ENCODE measurements at places on chromosomes 7 and 10. TPM values are rescaled to one million over a fixed set of nuclear protein-coding genes. Genes with fewer than 3 reads are reported as not detected.

DNA sequence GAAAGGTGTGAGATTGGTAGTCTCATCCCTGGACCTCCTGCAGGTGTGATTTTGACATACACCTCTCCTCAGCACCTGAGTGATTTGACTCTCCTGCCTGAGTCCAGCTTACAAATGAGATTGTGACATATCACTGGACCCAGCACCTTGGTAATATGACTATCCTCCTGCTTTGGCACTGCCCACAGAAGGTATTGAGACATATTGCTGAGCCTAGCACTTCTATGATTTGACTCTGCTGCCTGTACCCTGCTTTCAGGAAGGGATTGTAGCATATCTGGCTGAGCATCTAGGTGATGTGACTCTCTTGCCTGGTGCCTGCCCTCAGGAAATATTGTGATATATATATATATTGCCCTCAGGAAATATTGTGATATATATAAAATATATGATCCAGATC is 43.5 kb upstream of the ZNF680 start:
- no peak for DNase-seq

GRCh38 chr7:76300166-76300731 is 2.2 kb upstream of the HSPB1 start:
- DNase-seq, result peak; percentile 51

- no peak for DNase-seq
These were observed 336.9 kb downstream of the ZNF248 start for GRCh38 chr10:37520488-37520887.

Gene FZD1
- total RNA-seq, result 2.2 TPM

Gene WNT16
- total RNA-seq, result not detected

DNA sequence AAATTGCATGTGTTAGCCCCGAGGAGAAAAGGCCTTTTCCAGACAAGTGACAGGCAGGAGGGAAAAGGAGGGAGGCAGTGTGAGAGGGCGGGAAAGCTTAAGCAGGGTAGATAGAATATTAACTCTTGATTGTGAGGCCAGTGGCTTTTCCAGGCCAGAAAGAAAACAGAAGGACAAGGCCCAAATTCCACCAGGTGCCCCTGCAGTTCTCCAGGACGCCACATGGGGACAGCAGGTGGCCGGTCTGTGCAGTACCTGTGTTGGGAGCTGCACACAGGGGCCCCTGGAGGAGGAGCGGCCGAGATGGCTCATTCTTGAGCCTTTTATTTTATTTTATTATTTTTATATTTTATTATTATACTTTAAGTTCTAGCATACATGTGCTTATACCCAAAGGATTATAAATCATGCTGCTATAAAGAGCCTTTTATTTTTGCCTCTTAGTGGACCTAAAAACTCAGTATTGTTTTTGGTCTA is 141.3 kb upstream of the KLF14 start:
- peak; percentile 48 for DNase-seq

GRCh38 chr7:150345012-150345411 is 3.6 kb upstream of the RARRES2 start:
- DNase-seq, result no peak

DNA sequence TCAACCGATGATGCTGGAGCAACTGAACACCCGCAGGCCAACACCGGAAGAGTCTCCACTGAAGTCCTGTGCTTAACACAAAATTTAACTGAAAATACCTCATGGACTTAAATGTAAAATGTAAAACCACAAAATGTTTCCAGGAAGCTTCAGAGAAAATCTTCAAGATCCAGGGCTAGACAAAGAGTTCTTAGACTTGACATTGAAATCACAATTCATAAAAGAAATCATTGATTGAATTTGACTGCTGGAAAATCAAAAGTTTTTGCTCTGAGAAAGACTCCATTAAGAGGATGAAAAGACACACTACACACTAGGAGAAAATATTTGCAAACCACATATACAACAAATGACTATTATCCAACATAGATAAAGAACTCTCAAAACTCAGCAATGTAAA is 234.7 kb upstream of the PPP2R2D start:
- no peak for DNase-seq

Gene WNT8B
- total RNA-seq, result not detected

GRCh38 chr10:6503171-6503570 is 76.9 kb downstream of the PRKCQ start:
- DNase-seq, result no peak

GRCh38 chr7:120725376-120726039 is 132.4 kb downstream of the TSPAN12 start:
- DNase-seq, result peak; percentile 46

DNA sequence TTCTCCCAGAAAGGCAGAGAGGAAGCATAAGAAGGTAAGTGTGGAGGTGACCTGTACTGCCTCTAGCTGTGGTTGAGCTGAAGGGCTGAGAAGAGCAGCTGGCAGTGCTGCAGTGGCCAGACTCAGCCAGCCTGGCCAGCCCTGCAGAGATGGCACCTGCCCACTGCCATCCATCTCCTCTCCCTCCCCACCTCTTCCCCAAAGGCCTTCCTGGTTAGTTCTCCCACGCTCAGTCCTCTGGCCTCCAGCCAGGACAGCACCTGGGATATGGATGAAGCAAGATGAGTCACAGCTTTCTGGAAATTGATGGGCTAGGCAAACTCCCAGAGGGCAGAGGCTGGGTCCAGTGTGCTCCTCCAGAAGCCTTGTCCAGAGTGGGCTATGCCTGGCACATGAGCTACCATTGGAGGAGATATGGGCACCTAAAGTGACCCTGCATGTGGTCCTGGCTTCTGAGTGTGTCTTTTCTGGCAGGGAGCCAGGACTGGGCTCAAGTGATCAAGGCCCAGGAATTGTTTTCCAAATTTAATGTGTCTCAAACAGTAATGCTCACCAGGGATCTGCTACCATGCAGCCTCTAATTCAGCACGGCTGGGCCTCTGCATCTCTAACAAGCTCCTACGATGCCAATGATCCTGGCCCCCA is 81.0 kb upstream of the CACUL1 start:
- peak; percentile 51 for DNase-seq

- peak; percentile 1 for DNase-seq
These were observed 139.4 kb upstream of the PCDH15 start for GRCh38 chr10:54940418-54940817.

- DNase-seq, result peak; percentile 40
These were observed 1.1 kb downstream of the MEPCE start for GRCh38 chr7:100430493-100431285.

Gene MKI67
- 8.5 TPM for total RNA-seq

- no peak for DNase-seq
These were observed 1069.9 kb downstream of the DNAJB9 start for GRCh38 chr7:109639561-109639960.

DNA sequence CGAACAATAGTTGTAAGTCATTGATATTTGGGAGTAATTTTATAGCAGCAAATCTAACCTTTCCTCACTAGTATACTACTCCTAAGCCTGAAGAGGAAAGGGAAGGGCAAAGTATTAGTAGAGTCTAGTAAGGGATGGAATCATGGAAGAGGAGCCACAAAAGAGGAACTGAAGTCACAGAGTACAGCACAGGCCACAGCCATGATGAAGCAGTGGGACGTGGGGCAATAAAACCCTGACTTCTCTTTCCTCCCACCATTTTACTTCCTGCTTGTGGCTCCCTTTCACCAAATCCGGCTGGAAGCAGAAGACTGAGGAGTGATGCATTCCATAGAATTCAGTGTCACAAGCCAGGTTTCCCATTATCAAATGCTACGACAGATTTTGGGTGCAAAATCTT is 58.7 kb downstream of the CABCOCO1 start:
- no peak for DNase-seq

GRCh38 chr7:38448054-38448453 is 174.6 kb upstream of the TARP start:
- no peak for DNase-seq

- DNase-seq, result no peak
These were observed 362.3 kb upstream of the MTPN start for GRCh38 chr7:136339464-136339863.

DNA sequence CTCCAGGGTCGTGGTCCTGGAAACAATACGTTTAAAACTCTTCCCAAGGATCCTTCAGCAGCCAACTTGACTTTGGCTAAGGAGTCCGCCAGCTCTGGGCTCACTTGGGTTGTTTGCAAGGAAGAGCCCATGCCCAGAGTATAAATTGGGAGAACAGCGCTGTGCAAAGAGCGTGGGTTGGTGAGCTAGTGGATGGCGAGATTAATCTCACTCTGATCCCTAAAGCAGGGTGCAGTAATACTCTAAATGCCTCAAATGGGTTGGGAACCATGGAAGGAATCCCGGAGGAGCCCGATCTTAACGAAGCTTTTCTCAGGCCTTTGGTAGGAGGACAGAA is 495 bp upstream of the SDHAF3 start:
- DNase-seq, result no peak

DNA sequence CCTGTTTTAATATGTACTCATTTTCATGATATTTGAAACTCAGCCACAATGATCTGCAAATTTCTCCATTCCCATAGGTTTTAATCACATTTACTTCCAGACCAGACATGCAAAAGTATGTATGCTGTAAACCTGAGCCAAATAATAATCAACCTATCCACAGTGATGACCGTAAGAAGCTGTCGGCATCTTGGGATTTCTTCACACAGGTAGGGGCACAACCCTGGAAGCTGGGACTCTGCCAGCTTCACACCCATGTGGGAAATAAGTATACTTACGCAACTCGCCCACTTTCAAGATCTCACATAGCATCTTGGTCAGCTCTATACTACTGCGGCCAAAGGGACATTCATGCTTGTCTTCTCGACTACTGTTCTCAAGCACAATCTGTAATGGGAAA is 352.3 kb downstream of the ELMO1 start:
- no peak for DNase-seq

GRCh38 chr7:137296576-137296975 is 47.0 kb downstream of the PTN start:
- no peak for DNase-seq

DNA sequence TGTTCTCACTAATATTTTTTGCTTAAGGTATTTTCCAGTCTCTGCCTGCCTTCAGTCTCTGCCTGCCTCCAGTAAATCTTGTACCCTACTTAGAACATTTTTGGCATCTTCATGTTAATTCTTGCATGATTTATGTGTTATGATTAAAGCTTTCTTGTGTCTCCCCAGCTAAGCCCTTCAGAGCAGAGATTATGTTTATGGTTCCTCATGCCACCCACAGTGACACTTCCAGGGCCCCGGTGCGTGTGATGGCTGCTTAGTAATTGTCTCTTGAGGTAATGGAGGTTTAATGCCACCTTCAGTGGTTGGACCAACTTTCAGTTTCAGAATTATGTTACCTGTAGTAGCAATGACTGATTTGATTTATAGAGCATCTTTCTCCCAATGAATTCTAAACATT is 70.6 kb upstream of the MET start:
- DNase-seq, result no peak

Gene ARHGAP22
- 1.4 TPM for total RNA-seq

Measured in lung microvascular endothelial cell (primary cell).